ENCODE measurements at places on chromosomes 5 and 9.
A peak's percentile ranks its signal among the peaks of the same experiment; 100 is the strongest.

- H3K4me1 ChIP-seq: peaks cover 17% of the 10 kb centered on the region
- H3K27ac ChIP-seq: no peak overlapping the region
- DNase-seq: no peak
Measured at GRCh38 chr5:305459-305858, 16.1 kb upstream of the AHRR start.

DNA sequence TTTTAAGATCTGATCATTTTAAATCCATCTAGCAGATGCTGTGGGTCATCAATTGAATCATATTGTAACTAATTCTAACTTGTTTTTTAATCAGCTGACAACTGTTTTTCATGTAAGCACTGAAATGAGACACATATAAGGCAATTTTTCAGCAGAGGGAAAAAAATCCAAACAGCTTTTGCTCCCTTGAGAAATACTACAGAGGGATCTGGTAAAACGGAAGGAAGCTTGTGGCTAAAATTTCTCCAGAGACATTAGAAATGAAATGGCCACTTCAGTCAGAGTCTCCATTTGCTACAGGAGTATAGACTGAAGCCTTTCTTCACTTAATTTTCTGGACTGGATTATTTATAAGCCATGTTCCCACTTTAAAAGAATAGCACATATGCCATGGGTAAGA is 385.9 kb downstream of the MAN2A1 start:
- DNase-seq: no peak
- no peak overlapping the region for H3K27ac ChIP-seq
- H3K27me3 ChIP-seq: peaks cover 2% of the 10 kb centered on the region

DNA sequence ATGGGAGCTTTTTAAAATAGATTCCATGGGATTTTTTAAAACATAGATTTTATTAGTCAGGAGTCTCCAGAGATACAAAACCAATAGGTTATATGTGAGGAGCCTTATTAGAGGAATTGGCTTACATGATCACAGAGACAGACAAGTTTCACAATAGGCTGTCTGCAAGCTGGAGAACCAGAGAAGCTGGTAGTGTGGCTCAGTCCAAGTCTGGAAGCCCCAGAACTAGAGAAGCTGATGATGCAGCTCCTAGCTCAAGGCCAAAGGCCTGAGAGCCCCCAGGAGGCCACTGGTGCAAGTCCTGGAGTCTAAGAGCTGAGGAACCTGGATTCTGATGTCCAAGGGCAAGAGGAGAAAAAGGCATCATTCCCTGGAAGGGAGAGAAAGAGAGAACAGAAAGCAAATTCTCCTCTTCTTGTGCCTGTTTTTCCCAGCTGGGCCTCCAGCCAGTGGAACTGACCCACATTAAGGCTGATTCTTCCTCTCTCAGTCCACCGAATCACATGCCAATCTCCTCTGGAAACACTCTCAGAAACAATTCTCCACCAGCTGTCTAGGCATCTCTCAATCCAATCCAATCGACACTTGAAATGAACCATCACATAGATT is 59.3 kb downstream of the AHRR start:
- DNase-seq: no peak
- H3K4me1 ChIP-seq: peaks cover 73% of the 10 kb centered on the region
- peaks cover 73% of the 10 kb centered on the region for H3K36me3 ChIP-seq
- no peaks in the 10 kb centered on the region for H3K27me3 ChIP-seq
- peak overlapping the region; percentile 2 for H3K27ac ChIP-seq
- no peak overlapping the region for H3K4me3 ChIP-seq

- DNase-seq: no peak
- no peak overlapping the region for H3K27ac ChIP-seq
- peaks cover 26% of the 10 kb centered on the region for H3K27me3 ChIP-seq
- H3K36me3 ChIP-seq: no peaks in the 10 kb centered on the region
Measured at GRCh38 chr9:3125602-3126405, 281.9 kb upstream of the PUM3 start.

DNA sequence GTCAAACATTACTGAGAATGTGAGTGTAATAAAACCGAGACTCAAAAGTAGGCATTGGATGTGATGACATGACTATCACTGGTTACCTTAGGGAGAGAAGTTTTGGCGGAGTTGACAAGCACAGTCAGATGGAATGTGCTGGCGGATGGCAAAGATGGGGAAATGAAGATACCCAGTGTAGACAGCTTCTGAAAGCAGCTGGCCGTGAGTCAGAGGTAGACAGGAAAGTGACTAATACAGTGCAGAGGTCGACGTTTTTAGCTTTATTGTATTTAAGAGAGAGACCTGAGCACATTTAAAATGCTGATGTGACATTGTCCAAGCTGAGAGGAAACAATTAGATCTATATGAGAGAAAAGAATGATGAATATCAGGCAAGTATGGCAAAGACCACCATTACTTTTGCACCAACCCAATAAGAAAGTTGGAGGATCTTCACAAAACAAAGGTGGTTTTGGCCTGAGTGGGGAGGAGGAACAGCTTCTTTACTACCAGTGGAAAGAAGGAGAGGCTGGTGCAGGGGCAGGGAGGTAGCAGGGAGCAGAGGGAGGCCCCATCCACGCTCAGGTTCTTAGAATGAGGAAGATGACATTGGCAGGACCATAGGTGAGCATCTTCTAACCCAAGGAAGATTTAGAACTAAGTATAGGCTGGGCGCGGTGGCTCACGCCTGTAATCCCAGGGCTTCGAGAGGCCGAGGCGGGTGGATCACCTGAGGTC is 36.7 kb upstream of the KCNIP1 start:
- DNase-seq: no peak
- H3K4me3 ChIP-seq: no peak overlapping the region
- H3K36me3 ChIP-seq: no peaks in the 10 kb centered on the region
- H3K27ac ChIP-seq: no peak overlapping the region
- peaks cover 17% of the 10 kb centered on the region for H3K27me3 ChIP-seq
- no peaks in the 10 kb centered on the region for H3K4me1 ChIP-seq

DNA sequence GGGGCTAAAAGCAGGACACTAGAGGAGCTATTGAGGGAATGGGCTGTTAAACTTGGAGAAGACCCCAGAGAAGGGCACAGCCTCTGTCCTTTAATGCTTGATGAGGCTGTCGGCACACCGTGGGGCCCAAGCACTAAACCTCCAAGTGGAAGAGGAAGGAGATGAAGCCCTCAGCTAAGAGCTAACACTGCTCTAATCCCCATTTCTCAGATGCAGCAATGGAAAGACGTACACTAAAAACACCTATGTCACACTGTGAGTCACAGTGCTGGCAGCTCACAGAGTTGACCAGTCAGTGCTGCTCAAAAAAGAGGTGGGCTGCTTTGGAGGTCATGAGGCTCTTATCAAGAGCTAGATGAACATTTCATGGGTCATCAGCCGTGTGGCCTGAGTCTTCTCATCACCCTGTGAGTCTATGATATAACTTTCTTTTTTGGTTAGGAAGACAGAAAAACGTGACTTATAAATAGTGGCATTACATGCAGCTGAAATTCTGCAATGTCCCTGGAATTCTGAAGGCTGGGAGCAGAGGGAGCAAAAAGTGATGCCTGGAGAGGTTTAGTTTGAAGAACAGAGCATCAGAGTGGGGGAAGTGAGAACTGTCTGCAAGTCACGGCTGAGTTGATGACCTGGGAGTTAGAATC is 21.5 kb downstream of the TNFSF8 start:
- H3K27ac ChIP-seq: peak overlapping the region; percentile 98
- peaks cover 76% of the 10 kb centered on the region for H3K4me1 ChIP-seq
- DNase-seq: no peak
- no peaks in the 10 kb centered on the region for H3K27me3 ChIP-seq
- peak overlapping the region; percentile 61 for H3K4me3 ChIP-seq

DNA sequence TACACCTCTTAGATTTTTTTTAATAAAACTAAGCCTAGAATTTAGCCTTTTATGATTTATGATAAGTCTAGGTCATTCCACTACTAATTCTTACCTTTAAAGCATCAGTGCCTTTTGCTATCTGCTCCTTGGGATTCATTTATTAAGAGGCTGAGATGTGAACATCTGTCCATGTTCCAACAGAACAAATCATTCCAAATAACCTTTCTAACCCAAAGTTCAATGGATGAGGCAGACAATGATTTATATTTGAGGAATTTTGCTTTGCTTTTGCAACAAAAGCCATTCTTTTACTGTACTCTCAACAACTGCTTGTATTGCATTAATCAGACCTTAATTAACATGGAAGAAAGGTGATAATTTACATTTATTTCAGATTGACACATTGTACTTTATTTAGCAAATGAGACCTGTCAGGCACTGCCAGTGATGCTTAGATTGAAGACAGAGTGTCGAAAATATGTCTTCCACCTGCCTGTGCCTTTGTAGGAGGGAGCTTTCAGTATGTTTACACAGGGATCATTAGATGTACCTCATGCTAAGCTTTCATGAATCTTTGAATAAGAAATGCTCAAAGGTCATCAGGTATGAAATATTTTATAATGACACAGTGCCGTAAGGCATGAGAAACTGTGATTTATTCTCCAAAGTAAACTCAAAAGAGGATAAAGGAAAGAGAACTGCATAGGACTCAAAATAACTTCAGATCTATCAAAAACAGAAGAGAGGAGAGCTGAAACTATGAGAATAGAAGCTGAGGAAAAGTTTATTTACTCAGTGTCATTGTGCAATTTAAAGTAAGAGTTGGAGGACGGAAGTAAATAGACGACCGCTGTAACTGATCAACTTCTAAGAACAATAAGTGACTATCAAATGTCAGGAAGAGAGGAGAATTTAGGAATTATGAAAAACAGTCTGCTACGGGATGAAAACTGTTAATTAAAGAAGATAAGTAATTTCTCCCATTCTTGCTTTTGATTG is 36.7 kb upstream of the IZUMO3 start:
- no peak overlapping the region for H3K27ac ChIP-seq
- no peaks in the 10 kb centered on the region for H3K4me1 ChIP-seq
- no peaks in the 10 kb centered on the region for H3K27me3 ChIP-seq
- H3K4me3 ChIP-seq: no peak overlapping the region
- no peaks in the 10 kb centered on the region for H3K36me3 ChIP-seq

DNA sequence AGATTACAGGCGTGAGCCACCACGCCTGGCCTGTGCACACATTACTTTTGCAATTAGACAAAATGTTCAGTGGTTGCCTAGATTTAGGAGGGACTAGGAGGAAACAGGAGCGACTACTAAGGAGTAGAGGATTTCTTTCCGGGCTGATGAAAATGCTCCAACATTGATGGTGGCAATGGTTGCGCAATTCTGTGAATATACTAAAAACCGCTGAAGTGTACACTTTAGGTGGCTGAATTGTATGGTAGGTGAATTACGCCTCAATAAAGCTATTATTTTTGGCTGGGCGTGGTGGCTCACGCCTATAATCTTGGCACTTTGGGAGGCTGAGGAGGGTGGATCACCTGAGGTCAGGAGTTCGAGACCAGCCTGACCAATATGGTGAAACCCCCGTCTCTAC is 46.8 kb upstream of the STXBP1 start:
- peaks cover 35% of the 10 kb centered on the region for H3K4me1 ChIP-seq
- H3K4me3 ChIP-seq: no peak overlapping the region
- H3K27me3 ChIP-seq: no peaks in the 10 kb centered on the region
- no peak overlapping the region for H3K27ac ChIP-seq
- H3K36me3 ChIP-seq: peaks cover 2% of the 10 kb centered on the region

- no peak overlapping the region for H3K4me3 ChIP-seq
- H3K36me3 ChIP-seq: no peaks in the 10 kb centered on the region
- H3K4me1 ChIP-seq: peaks cover 56% of the 10 kb centered on the region
- no peak overlapping the region for H3K27ac ChIP-seq
- no peak for DNase-seq
- H3K27me3 ChIP-seq: no peaks in the 10 kb centered on the region
Measured at GRCh38 chr5:143696921-143697320, 115.0 kb upstream of the HMHB1 start.

Measured in activated T-cell treated with anti-CD3 and anti-CD28 coated beads, Interleukin-2, amount 50 U/mL, for 24 hours (primary cell).